ENCODE measurements at places on chromosomes 5 and 9.

DNA sequence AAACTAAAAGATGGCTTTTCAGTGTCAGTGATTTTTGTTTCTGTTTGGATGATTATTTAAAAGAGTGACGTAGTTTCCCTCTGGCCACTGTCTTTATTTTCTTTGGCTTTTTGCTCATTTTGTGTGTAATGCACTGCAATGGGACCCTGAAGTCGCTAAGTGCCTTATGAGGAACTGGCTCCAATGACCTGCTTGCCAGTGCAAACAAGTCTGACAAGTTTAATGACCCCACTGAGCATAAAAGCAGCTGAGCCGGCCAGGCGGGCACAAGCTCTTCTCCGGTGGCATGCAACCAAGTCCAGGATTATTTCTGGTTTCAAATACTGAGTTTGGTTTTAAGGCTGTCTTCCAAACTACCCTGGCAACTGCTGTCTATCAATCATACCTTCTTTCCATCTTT lies 15.6 kb upstream of the GNA14 start:
- no peak for DNase-seq

DNA sequence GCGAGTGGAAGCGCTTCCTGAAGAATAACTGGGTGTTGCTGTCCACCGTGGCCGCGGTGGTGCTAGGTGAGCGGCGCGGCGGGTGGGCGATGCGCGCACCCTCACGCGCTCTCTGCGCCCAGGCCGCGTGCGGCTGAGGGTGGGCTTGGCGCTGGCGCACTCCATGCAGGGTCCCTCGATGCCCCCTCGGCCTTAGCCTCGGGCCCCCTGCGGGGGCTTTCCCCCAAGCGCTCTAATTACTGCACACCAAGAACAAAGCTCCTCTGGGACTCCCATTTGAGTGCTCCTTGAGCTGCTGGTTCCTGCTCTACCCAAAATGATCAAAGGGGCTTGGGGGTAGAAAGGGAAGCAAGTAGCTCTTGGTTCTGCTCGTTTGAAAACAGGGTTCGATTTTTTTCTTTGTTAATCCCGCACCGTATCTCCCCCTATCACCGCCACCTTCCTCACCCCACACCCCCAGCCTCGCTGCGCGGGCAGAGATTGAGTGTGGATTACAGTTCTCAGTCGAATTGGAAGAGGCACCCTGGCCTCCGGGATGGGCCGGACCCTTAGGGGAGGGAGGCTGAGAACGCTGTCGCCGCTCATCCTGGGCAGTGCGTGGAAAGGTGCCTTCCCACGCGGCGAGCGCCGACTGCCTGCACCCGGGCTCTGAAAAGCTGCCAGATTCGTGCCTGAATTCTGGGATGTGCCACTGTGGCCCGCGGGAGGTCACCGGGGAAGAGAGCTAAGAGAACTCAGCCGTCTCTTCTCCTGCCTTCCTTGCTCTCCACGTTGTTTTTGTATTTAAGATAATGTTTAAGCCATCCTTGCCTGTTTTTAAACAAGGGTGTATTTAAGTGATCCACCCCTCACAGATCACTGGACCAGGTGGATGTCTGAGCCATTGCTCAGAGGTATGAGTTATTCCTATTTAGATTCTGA lies 697 bp downstream of the SLC1A1 start:
- no peak for DNase-seq

GRCh38 chr5:140923601-140924000 lies 2.5 kb upstream of the PCDHAC1 start:
- no peak for DNase-seq

- DNase-seq: no peak
Observed at GRCh38 chr5:25095261-25095660, 450.5 kb upstream of the CDH10 start.

- no peak for DNase-seq
Observed at GRCh38 chr9:122315534-122315933, 50.9 kb downstream of the MRRF start.

DNA sequence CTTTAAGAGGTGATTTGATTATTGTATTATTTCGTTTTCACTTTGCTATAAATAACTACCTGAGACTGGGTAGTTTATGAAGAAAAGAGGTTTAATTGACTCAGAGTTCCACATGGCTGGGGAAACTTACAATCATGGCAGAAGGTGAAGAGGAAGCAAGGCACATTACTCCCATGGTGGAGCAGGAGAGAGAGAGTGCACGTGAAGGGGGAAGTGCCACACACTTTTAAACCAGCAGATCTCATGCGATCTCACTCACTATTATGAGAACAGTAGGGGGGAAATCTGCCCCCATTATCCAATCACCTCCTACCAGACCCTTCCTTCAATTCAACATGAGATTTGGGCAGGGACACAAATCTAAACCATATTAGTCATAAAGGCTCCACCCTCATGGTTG lies 36.1 kb upstream of the NDFIP1 start:
- no peak for DNase-seq

DNA sequence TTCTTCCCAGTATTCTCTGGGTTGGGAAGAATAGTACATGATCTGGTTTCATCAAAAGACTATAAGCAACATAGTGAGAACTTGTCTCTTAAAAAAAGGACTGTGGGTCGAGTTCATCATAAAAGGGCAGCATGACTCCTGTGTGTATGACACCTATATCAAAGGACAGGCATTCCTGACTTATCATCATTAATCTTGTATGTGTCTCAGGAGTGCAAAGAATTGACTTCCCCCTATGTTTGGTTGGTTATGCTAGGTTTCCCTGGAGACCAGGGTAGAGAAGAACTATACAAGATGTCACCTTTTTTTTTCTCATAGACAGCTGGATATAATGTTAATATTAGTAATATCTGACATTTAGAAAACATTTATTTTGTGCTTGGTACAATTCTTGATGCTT lies 173.1 kb upstream of the ANKRD55 start:
- DNase-seq: peak; percentile 35

DNA sequence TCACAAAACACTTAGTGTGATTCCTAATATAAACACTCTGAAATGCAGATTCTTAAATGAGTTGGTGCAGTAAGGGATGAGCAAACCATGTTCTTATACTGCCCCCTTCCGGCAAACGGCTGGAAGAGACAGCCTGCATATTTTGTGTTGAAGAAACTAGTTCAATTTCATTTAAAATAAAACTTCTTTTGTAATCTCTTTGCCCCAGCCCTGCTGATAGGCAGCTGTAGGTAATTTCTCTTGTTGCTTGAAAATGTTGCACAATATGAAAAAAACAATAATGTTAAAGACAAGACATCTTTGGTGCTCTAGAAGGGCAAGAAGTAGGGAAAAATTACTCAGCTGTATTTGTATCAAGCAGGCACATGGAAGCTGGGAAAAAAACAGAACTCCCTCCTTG lies 89.7 kb upstream of the CCNG1 start:
- DNase-seq: no peak

DNA sequence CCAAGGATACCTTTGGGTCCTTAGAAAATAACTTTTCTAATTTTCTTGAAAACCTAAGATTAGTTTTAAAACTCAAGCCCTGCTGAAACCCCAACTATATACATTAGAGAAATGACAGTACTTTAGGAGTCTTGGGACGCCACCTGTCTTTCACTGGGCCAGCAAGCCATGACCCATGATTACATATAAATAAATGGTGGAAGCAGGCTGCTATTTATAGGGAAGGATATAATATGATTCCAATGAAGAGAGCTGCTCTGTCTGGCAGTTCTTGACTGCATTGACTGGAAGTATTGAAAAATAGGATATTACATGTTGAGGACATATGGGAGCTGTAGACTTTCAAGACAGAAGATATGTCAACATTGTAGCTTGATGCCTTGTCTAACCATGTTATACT lies 7.3 kb downstream of the JMY start:
- no peak for DNase-seq

DNA sequence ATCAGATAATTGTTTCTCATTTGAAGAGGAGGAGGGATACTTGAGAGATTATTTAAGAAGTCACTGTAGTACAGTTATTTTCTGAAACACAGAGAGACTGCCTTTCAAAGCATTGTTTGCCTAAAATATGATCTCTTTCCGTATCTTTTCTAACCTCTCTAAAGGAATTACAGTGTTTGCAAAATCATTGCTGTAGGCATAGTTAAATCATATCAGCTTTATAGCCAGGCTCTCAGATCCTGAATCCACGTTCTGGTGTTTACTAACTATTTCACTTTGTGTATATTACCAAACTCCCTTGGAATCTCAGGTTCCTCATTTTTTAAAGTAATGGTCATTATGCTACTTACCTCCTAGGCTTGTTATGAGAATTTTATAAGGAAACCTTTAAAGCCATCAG lies 1151.6 kb upstream of the CDH9 start:
- DNase-seq: no peak

DNA sequence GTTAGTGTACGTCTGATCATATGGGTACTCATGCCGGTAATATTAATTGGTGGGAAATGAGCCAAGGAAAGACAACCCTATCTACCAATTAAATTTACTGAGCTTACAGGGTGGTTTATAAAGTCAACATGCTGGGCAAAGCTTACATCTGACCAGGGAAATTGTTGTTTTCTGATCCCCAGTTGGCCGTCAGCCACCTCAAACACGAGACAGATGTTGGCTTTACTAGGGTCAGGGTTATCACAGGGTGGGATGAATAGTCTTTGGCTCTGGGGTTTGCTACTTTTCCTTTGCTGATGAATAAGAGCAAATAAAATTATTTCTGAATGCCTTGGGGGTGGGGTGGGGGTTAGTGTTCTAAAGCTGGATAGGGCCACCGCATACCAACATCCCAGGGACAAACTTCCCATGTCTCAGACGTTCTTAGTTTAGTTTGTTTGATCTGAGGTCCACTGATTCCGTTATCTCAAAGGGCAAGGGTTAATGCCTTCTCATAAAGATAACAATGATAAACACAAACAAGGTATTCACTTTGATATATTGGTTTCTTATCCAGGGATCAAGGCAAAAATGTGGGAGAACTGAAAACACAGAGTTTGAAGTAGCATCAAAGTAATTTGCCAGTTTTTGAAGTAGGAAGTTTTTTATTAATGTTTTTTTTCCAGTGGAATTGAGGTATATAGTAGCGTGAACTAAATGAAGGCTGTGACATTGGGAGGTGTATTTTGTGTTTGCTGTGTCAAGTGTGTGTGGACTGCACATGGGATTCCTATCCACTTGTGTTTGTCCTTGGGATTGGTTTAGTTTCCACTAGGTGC lies 109.1 kb upstream of the RPS23 start:
- DNase-seq: no peak

GRCh38 chr9:95512709-95513095 lies 4.1 kb downstream of the PTCH1 start:
- DNase-seq: no peak

DNA sequence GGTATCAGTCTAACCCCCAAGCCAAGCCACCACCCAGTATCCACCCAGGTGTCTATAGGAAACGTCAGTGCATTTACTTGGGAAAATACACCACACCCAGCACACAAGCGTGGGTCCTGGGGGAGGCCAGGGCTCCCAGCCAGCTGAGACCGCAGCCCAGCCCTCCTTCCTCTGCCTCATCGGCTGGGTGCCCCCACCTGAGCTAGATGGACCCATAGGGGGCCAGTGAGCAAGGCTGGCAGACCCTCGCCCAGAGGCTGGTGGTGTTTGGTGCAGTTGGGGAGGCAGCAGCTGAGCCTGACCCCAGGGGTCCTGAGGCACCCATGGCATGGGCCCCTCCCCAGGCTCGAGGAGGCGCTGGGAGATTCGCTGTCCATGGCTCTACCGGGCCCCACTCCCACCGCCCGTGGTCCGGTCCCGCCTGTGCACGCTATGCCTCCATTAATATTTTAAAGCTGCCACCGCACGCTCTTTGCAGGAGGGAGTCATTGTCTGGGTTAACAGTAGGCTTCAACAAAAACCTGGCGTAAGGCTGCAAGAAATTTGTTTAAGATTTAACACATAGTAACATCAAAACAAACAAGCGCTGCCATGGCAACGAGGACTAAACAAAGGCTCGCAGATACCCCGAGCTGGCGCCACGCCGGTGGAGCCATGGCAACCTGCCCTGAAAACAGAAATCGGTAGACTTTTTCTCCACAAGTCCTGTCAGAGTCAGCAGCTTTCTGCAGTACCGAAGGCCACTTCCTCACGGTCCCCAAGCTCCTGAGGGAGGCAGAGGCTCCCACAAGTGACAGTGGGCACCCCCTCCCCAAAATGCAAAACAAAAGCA lies 20.6 kb downstream of the TPPP start:
- peak; percentile 80 for DNase-seq

GRCh38 chr5:35158622-35159369 lies 71.5 kb downstream of the PRLR start:
- no peak for DNase-seq

DNA sequence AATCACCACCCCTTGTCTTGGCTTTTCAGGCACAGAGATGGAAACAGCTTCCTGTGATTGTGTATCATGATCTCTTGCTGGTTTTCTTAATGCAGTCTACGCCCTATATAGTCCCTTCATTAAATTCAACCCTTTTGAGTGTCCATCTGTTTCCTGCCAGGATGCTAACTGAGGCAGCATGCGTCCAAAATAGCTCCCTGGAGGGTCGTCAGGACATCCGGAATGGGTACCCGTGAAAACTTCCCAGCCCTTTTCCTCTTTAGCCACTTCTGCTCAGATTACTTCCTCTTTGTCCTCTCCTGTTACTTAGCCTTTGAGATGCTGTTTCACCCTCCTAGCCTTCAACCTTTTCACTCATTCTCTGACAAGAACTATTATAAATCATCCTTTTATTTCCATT lies 79.8 kb upstream of the KLF9 start:
- DNase-seq: no peak

DNA sequence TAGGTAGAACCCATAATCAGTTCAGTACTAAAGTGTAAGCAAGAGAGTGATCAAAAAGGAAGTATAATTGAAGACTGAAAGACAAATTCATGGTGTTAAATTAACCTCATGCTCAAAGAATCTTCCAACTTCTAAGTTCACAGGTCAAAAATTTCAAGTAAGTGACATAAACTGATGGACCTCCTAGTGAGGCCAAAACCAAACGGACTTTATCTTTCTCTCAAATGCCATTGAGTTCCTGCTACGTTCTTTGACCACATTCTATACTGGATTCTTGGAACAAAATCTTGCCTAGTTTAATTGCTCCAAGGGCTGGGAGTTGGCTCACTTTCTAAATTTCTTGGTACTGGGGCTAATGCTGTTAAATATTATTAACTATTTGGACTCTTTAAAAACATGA lies 794.9 kb downstream of the TLE4 start:
- no peak for DNase-seq

DNA sequence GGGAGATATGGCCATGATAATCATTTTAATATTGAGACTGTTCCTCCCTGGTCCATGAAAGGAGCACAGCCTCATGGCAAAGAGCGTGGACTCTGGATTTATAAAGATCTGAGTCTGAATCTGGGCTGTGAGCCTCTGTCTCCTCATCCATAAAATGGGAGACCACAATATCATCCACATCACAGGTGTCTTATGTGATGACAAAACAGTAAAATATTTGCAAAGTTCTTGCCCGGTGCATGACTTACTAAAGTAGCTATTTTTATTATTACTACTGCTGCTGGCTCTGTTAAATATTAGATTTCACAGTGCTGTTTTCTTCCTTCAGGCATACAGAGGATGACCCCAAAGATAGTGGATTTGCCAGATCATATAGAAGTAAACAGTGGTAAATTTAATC lies 74.1 kb downstream of the TEK start:
- peak; percentile 37 for DNase-seq

Measured in RCC 7860 (cell line).